Epithelial cell of proximal tubule (primary cell): ENCODE measurements at places on chromosomes 5 and 9. TPM values are rescaled to one million over a fixed set of nuclear protein-coding genes. Genes with fewer than 3 reads are reported as not detected.

The DRD1 gene
- total RNA-seq: not detected in 2 replicates

The GLRA1 gene
- total RNA-seq: not detected in 2 replicates

The SLC4A9 gene
- not detected in 2 replicates for total RNA-seq

The SLC28A3 gene
- 0.06 and 0.58 TPM in 2 replicates for total RNA-seq

The CBY3 gene
- not detected in 2 replicates for total RNA-seq

The TMC1 gene
- not detected in 2 replicates for total RNA-seq

The AIF1L gene
- 52.5 and 71.6 TPM in 2 replicates for total RNA-seq

The IFNA13 gene
- not detected in 2 replicates for total RNA-seq

The HAVCR1 gene
- 11.4 and 25.8 TPM in 2 replicates for total RNA-seq

- no peak for DNase-seq
These were observed 717.9 kb upstream of the WWC1 start for GRCh38 chr5:167573370-167574127.

DNA sequence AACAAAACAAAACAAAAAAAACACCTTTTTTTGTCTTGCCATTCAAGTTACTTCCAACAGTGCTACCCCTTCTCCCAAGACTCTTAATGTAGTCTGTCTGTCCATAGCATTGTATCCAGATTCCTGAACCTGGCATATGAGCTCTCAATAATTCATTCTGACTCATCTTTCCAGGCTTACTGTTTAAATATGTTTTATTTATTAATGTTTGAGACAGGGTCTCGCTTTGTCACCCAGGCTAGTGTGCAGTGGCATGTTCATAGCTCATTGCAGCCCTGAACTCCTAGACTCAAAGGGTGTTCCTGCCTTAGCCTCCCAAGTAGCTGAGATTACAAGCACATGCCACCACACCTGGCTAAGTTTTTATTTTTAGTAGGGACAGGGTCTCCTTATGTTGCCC lies 208.0 kb upstream of the DMRT1 start:
- DNase-seq: no peak

DNA sequence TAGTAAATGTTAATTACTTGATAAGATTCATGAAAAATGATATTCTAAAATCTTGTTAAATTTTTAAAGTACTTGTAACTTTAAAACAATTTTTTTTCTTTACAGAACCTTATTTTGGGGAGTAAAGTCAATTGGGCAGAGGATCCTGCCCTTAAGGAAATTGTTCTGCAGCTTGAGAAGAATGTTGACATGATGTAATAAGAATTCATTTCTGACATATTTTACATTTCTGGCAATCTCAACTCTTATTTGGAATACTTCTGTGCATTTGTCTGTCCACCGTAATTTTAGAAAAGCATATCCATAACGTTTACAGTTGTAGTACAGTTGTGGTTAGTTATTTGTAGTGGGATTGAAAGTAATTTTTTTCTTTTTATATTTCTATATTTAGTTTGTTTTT lies 20.2 kb downstream of the CENPH start:
- DNase-seq: no peak

- DNase-seq: no peak
These were observed 441.5 kb downstream of the ENC1 start for GRCh38 chr5:74199005-74199404.

DNA sequence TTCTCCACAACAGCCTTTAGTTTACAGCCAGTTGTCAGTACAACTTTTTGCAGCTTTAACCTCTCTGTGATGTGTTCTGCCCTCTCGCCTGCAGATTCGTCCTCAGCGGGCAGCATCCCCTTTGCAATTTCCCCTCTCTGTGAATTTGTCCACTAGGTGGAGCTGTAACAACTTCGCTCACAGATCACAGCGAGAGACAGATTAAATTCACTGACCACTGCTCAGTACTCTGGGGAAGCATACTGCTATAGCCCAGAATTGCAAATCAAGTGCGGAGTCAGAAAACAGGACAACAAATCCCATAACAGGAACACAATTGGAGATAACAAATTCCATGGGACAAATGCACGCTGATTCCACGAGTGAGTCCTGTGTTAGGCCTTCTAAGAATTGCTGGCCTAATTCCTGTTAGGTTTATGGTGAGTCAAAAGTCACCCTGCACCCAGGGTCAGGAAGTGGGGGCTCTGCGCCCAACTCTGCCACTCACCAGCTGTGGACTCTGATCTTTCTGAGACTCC lies 2124.9 kb downstream of the MAT2B start:
- peak; percentile 13 for DNase-seq

GRCh38 chr9:107866711-107867311 lies 377.2 kb upstream of the KLF4 start:
- no peak for DNase-seq

- no peak for DNase-seq
These were observed 75.4 kb downstream of the NDUFAF2 start for GRCh38 chr5:61020415-61020814.

GRCh38 chr9:6827439-6828145 lies 69.8 kb downstream of the KDM4C start:
- DNase-seq: no peak

DNA sequence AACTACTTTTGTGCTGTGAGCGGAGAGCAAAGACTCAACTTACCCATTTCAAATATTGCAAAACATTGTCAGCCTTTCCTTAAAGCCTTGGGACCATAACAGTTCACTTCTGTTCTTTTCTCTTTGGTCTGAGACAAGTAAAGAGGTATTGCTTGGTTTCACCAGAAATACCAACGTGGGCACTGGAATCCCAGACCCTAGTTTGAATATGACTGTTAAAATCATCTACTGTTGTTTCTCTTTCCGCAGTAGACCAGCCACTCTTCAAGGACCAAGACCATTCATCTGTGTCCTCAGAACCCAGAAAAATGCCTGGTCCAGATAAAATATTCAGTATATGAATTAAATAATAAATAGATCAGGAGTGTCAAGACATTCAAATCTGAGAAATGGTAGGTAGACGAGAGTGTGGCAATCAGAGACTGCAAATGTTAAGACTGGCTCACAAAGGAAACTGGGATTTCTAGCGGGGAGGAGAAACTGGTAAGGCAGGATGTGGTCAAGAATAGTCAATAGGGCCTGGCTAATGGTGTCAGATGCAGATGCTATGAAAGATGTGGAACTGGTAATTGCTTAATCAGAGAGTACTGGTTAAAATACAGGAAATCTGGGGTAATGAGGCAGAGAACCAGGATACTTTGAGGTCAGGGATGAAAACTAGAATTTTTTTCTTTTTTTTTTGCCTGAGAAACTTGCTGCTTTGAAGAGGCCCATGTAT lies 82.1 kb upstream of the IL33 start:
- peak; percentile 37 for DNase-seq

DNA sequence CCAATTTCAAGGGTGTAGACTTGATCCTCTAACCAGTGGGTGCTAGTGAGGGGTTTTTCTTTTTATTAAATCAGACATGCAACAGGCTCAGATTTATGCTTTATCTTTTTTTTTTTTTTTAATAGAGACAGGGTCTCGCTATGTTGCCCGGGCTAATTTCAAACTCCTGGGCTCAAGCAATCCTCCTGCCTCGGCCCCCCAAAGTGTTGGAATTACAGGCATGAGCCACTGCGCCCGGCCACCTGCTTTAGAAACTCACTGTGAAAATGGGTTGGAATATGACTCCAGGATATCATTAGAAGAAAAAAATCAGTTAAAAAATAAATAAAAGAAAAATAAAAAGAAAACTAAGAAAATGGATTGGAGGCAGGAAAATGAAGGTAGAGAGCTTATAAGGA lies 50.7 kb downstream of the STOM start:
- DNase-seq: no peak

DNA sequence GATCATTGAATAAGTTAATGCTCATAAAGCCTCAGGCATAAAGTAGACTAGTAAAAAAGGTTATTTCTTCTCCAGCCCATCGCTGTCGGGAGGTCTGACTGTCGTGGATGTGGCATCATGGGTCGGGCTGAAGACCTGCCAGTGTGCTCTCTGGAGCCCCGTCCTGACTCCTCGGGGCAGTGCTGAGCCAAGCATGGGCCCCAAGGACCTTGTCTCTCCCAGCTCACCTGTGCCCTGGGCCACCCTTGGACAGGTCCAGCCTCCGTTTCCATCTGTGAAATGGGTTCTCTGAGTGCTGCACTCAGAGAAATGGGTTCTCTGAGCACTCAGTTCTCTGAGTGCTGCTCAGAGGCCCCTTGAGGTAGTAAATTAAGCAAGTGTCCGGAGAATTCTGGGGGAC lies 269.0 kb downstream of the GADD45G start:
- no peak for DNase-seq

GRCh38 chr9:78030553-78031443 lies 813 bp downstream of the GNAQ start:
- no peak for DNase-seq

GRCh38 chr9:123528501-123528900 lies 172.5 kb downstream of the CRB2 start:
- no peak for DNase-seq

DNA sequence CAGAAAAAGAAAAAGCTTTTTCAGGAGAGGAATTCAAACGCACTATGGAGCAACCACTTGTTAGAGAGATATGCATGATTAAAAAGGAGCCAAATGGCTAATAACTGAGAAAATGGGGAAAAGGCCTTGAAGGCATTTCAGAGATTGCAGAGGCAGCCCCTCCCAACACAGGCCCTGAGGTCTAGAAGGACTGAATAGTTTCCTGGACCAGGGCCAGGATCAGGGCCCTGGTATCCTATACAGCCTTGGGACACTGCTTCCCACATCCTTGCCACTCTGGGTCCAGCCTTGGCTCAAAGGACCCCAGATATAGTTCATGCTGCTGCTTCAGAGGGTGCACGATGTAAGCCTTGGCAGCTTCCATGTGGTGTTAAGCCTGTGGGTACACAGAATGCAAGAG lies 20.7 kb upstream of the FEM1C start:
- DNase-seq: no peak

- DNase-seq: no peak
These were observed 318.3 kb downstream of the CHSY3 start for GRCh38 chr5:130222573-130222972.

GRCh38 chr5:92801911-92802310 lies 779.1 kb downstream of the NR2F1-AS1 start:
- DNase-seq: no peak

GRCh38 chr9:96413302-96414221 lies 4.6 kb downstream of the ZNF367 start:
- DNase-seq: no peak

DNA sequence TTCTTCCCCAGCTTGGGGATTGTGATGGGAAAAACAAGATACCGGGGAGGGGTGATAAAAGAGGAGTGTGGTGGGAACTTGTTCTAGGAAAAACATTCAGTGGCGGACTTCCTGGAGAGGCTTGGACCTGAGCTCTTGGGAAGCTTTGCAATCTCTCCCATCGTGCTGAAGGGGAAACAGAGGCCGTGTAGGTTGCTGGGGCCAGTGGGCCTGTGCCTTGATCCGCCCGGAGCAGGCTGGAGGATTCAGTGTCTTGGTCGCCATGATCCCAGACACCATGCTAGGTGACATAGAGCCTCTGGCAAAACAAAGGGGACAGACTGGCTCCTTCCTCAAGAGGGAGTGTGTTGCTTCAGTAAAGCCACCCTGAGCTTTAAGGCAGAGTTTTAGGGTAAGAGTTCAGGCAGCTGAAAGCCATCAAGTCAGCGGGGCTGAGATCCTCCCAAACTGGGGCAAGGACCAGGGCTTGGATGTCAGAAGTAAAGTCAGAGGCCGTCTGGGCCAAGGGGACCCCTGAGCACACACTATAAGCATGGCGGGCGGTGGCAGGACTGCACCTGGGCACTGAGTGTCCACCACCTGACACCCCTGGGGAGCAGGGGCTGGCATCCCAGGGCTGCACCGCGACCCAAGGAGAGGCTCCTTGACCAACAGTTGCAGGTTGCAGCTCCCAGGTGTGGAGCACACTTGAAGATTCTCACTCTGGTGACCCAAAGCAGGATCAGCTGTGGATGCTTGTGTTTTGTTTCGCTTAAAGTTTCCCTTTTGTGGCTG lies 44.7 kb downstream of the TRIP13 start:
- DNase-seq: no peak

- DNase-seq: peak; percentile 45
These were observed 642.1 kb downstream of the KCTD16 start for GRCh38 chr5:144812763-144813162.

- DNase-seq: no peak
These were observed 67.1 kb upstream of the RIOK2 start for GRCh38 chr5:97250113-97250512.

DNA sequence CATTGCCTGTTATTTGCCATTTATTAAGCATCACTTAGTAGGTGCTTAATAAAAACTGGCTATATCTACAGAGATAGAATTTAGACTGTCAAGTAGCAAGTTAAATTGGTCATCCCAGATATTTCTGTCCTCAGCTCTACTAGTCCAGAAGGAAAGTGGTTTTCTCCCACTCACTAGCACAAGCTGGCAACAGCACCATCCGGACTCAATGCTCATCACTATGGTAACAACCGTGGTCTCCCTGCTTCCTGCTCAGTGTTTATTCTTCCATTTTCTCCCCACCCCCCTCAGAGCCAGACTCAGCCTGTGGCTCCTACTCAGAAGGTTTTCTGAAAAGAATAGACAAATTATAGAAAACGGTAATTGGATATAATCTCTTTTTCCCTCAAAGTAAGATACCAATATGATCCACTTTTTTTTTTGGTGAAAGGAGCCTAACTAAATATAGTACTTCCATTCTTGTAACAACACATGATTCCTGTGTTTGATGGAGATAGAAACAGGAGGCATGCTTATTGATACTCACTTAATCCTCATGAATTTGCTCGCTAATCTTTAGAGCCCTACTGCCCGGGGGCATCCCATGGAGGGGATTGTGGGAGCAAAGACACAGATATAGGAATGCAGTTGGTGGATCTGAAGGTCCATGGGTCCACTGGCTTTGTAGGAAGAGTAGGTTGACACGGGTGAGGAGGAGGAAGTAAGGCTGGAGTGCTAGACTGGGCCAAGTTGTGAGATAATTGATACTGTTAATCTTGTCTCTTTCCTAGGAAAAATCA lies 191.4 kb downstream of the MAN2A1 start:
- DNase-seq: no peak

GRCh38 chr5:112930082-112930344 lies 8.0 kb upstream of the REEP5 start:
- DNase-seq: no peak

DNA sequence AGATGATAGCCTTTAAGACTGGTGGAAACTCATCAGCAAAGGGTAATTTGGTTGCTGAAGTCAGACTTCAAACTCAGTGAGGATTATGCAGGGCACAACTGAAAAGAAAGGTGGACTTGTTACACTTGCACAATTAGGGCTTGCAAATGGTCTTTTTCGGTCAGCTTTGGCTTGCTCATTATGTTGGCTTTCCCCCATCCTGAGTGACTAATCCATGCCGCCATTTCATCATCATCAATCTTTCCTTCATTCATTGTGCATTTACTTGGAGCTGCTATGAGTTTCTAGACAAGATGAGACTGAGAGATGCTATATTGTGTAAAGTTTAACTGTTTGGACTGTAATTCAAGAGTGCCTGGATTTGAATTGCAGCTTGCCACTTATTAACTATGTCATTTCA lies 134.8 kb upstream of the PPP1R2B start:
- no peak for DNase-seq

- DNase-seq: no peak
These were observed 117.0 kb upstream of the GHR start for GRCh38 chr5:42306287-42306686.

- no peak for DNase-seq
These were observed 187.8 kb downstream of the FANCC start for GRCh38 chr9:95129476-95130291.

- no peak for DNase-seq
These were observed 83.5 kb downstream of the PDE4D start for GRCh38 chr5:59810041-59810440.

- no peak for DNase-seq
These were observed 16.2 kb upstream of the C9orf72 start for GRCh38 chr9:27589462-27589861.

- no peak for DNase-seq
These were observed 175.2 kb upstream of the DAP start for GRCh38 chr5:10936081-10936855.
